ENCODE measurements at places on chromosomes 1 and 21. TPM values are rescaled to one million over a fixed set of nuclear protein-coding genes. Genes with fewer than 3 reads are reported as not detected.

RNF186 gene
- not detected for total RNA-seq

GBP7 gene
- total RNA-seq: not detected

TEKT2 gene
- total RNA-seq: 0.16 TPM

LDLRAD2 gene
- total RNA-seq: not detected

CELSR2 gene
- total RNA-seq: 4.1 TPM

GUCA2A gene
- total RNA-seq: not detected

GRCh38 chr1:228345201-228345930 lies 61.3 kb downstream of the TRIM11 start:
- DNase-seq: no peak

DNA sequence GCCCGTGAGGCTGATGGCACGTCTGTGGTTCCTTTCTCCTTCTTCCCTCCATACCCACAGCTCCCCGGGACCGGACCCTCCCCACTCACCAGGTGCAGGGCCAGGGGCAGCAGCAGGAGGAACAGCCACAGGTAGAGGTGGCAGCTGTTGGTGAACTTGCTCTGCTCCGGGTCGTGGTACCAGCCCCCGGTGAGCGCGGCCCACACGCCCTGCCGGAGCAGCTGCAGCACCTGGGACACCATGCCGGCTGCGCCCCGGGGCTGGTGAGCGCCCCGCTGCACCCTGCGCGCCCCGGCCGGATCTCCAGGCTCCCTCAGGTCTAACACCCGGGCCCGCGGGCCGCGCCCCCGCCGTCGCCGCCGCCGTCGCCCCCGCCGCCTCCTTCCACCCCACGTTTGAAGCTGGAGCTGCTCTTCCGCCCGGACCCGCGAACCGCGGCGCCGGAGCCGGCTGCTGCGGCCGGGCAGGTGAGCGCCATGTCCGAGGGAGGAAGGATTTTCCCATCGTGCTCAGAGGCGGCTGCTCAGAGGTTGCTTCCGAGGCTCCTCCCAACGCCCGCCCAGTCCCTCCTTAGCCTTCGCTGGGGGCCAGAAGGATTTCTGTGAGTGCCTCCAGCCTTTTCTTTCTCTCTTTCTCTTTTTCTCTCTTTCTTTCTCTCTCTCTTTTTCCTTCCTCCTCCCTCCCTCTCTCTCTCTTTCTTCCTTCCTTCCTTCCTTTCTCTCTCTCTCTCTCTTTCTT lies at the start of gene PCNX2:
TSS of gene PCNX2 (minus strand) at position 489 of the 738 bp plus-strand sequence. CDS start at position 242, 247 bp downstream.
- peak; percentile 54 for DNase-seq

DNA sequence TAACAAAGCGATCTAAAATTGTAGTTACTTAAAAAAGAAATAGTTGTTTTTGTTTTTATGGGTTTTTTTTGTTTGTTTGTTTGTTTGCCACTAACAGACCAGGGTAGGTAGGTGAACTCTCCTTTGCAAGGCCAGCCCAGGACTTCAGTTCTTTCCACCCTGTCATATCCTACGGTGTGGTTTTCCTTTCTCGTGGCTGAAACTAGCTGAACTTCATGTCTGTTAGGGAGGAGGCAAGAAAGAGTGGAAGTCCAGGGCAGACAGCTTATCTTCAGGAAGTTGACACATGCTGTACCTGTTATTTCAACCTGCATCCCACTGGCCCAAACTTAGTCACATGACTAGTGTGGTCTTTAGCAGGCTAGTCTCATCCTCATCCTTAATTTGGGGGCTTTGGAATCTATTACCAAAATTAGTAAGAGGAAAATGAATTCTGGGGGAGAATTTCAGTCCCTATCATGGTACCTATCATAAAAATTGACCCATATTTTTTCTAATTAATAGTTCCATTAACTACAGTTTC lies 62.9 kb upstream of the LRRC7 start:
- DNase-seq: no peak

GRCh38 chr1:75838079-75838478 lies 41.4 kb downstream of the MSH4 start:
- no peak for DNase-seq

GRCh38 chr21:19700476-19700875 lies 1296.9 kb upstream of the TMPRSS15 start:
- DNase-seq: no peak

GRCh38 chr1:215605011-215605621 lies 38.0 kb downstream of the KCTD3 start:
- DNase-seq: no peak

DNA sequence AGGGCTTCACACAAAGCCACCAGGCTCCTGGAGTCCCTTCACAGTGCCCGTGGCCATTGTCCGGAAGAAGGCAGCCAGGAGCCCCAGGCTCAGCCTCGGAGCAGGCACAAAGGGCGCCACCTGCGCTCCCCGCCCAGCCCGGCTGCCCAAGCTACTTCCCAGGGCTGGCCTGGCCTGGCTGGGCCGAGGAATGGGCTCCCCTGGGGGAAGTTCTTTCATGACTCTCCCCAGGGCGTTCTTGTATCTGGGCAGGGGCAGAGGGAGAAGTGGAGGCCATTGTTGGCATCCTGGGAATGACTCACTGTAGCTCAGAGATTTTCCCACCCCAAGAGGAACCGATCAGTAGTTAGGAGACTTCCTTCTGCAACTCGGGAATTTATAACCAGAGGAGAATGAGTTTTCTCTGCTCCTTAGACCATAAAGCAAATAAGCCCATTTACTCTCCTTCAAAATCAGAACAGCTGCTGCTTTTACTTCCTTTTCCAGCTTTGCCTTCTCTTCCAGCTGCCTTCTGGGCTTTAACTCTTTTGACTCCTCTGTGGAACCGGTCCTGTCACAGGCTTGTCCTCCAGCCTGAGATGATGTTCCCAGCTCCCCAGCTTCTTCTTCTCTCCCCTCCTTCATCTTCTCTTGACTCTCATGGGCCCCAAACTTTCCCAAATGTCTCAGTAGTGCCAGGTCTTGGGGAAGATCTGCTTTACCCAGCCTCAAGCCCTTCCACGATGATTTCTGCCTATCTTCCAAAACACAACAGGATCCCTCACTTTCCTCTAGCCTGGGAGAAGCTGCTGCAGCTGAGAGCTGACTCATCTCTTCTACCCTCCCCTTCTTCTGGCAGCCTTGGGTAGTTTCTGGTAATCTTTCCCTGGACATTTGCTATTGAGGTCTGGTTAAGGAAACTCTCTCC lies 118.7 kb upstream of the CD34 start:
- DNase-seq: no peak

GRCh38 chr1:234533975-234534876 lies 55.2 kb upstream of the TARBP1 start:
- DNase-seq: no peak

- no peak for DNase-seq
These were observed 14.9 kb downstream of the COPA start for GRCh38 chr1:160328184-160328583.

DNA sequence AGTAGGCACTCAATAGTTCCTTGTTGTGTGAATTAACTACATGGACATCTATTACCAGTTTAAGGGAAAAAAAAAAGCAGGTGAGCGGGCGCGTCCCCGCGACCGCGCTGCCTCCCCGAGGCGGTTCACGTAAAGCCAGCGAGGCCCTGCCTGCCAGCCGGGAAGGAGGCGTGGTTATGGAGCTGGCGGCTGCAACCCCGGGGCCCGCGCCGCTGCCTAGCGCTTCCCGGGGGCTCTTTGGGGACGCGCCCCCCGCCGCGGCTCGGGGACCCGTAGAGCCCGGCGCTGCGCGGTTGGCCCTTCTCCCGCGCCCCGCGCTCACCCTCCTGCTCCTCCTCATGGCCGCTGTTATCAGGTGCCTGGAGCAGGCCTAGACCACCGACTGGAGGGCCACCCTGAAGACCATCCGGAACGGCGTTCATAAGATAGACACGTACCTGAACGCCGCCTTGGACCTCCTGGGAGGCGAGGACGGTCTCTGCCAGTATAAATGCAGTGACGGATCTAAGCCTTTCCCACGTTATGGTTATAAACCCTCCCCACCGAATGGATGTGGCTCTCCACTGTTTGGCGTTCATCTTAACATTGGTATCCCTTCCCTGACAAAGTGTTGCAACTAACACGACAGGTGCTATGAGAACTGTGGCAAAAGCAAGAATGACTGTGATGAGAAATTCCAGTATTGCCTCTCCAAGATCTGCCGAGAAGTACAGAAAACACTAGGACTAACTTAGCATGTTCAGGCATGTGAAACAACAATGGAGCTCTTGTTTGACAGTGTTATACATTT lies 2.6 kb upstream of the CC2D1B start:
- peak; percentile 61 for DNase-seq

GRCh38 chr1:186899577-186899976 lies 70.8 kb downstream of the PLA2G4A start:
- DNase-seq: no peak

DNA sequence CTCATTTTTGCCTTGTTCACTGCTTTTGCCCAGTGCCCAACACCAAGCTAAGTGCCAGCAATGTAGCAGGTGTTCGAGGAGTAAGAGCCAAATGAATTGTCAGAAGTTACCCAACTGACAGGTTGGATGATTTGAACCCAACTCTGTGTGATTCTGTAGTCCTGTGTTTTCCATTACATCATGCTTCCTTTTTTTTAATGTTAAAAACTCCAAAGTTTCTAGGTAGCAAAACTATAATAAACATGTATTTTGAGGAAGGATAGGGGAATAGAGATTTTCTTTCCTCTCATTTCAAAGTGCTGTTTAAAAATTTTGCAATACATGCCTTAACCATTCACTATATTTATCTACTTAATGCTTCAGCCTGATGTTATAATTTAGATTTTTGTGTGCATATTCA lies 34.1 kb downstream of the BCL9 start:
- no peak for DNase-seq

DNA sequence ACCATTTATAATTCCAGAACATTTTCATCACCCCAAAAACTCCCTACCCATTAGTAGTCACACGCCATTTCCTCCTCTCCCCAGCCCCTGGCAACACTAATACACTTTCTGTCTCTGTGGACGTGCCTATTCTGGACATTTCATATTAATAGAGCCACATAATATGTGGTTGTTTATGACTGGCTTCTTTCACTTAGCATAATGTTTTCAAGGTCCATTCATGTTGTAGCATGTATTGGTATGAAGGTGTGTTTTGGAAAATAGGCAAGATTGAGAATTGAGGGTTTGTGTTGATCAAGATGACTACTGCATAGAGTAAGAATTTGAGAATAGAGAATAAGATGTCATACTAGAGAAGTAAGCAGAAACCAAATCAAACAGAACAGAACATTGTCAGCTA lies 67.5 kb downstream of the ZFYVE9 start:
- no peak for DNase-seq

DNA sequence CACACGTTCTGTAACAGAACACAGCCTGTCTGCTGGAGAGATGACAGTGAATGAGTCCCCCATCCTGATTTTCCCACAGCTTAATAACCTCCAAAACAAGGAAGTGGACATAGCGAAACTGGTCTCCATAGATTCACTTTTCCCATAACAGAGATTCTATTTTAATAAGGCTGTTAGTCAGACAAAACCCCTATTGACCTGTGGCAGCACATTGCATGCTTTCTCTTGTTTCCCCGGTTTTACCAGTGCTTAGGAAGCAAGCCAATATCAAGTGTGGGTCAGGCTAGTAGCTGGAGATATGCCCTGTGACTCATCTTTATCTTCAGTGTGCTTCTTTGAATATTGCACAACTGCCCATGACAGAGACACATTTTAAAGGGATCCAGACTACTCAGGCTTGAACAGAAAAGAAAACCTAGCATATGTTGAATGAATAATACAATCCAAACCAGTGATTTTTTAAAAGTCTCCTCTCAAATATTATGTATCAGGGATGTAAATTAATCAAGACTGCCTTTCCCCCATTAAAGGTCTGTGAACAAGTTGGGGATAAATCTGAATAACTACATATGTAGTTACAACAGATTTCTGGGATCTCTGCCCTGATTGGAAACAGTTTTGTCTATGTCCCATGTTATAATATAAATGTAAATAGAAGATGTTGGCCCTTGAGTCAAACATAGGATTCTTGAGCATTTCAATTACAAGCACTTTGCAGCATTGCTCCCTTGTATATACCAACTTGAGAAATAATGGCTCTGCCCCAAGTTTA lies 11.9 kb upstream of the CLDN8 start:
- DNase-seq: no peak

DNA sequence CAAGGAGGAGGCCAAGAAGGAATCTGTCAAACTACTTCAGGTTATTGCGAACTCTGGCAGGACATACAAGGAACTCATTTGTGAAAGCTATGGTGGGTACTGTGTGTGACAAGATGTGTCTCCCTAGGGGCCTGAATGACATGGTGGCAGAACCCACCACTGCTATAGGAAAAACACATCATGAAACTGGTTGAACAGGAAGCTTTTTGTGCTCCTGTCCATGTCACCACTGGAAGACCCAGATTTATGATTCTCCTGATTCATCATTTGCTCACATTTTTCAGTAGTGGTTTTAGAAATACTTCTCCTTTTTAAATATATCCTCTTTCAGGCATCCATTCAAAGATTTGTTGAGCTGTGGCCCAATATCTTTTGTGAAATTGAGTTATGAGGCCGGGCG lies 23.6 kb downstream of the ARMH1 start:
- no peak for DNase-seq

GRCh38 chr1:221937155-221937953 lies 195.5 kb upstream of the DUSP10 start:
- DNase-seq: no peak

- peak; percentile 6 for DNase-seq
These were observed 6.3 kb downstream of the CELF3 start for GRCh38 chr1:151710187-151710840.

Data from activated T-helper 1 cell treated with anti-CD3 and anti-CD28 coated beads, Interleukin-12 subunit alpha, Interleukin-12 subunit beta, Interleukin-2, Interleukin-4 antibody, amounts not matched to agents 30 ng/mL and 10 ng/mL and 1 ng/mL, durations not matched to agents 14 hours and 24 hours and 36 hours (primary cell).